Left kidney (tissue), 8 donors: ENCODE measurements at places on chromosomes 5 and 9. TPM values are rescaled to one million over a fixed set of nuclear protein-coding genes. Genes with fewer than 3 reads are reported as not detected.

The C5orf52 gene
- polyA plus RNA-seq: not detected

The CBY3 gene
- polyA plus RNA-seq: 0.30 TPM

The KIF12 gene
- polyA plus RNA-seq: 170 TPM

The ARL14EPL gene
- polyA plus RNA-seq: not detected

The IFNA5 gene
- not detected for polyA plus RNA-seq

The PCDHA2 gene
- 0.20 TPM for polyA plus RNA-seq

The AK8 gene
- polyA plus RNA-seq: 3.9 TPM

The ACTBL2 gene
- not detected for polyA plus RNA-seq

The ANKRD34B gene
- polyA plus RNA-seq: 0.32 TPM

The TMOD1 gene
- 1.7 TPM for polyA plus RNA-seq

The ESM1 gene
- 8.8 TPM for polyA plus RNA-seq

The FLT4 gene
- polyA plus RNA-seq: 23.6 TPM

The GRK6 gene
- polyA plus RNA-seq: 24.2 TPM

The FIBCD1 gene
- polyA plus RNA-seq: 0.08 TPM

The DND1 gene
- 0.35 TPM for polyA plus RNA-seq

The C9orf43 gene
- 2.3 TPM for polyA plus RNA-seq

The TUBB4B gene
- polyA plus RNA-seq: 345 TPM

The PCDHGB5 gene
- 10.9 TPM for polyA plus RNA-seq

The SPAG8 gene
- polyA plus RNA-seq: 10.4 TPM

The DRD1 gene
- not detected for polyA plus RNA-seq

The GARIN3 gene
- not detected for polyA plus RNA-seq

The MZB1 gene
- polyA plus RNA-seq: 0.96 TPM

The CATSPER3 gene
- polyA plus RNA-seq: 1.7 TPM

The FBP2 gene
- 0.10 TPM for polyA plus RNA-seq

The CAMK2A gene
- 4.6 TPM for polyA plus RNA-seq

The GNAQ gene
- 66.5 TPM for polyA plus RNA-seq

The PTCD2 gene
- polyA plus RNA-seq: 12.2 TPM

The RORB gene
- polyA plus RNA-seq: 0.20 TPM

The SARDH gene
- polyA plus RNA-seq: 9.6 TPM

The PCDHGB1 gene
- polyA plus RNA-seq: 1.9 TPM

The PCDHB3 gene
- 2.3 TPM for polyA plus RNA-seq

The PCDHA9 gene
- polyA plus RNA-seq: 0.03 TPM

The IL9 gene
- polyA plus RNA-seq: not detected

The MLANA gene
- polyA plus RNA-seq: 1.0 TPM

The FOXD4L4 gene
- not detected for polyA plus RNA-seq

The ANXA2R gene
- polyA plus RNA-seq: 1.4 TPM

The SLC34A1 gene
- polyA plus RNA-seq: 200 TPM

The GDA gene
- 0.47 TPM for polyA plus RNA-seq

The FBP1 gene
- 66.0 TPM for polyA plus RNA-seq

The SLC25A2 gene
- 0.23 TPM for polyA plus RNA-seq

The SLC34A3 gene
- 7.4 TPM for polyA plus RNA-seq

The HAVCR2 gene
- polyA plus RNA-seq: 18.2 TPM
